Renal cortical epithelial cell (primary cell): ENCODE measurements at places on chromosomes 13 and 19. TPM values are rescaled to one million over a fixed set of nuclear protein-coding genes. Genes with fewer than 3 reads are reported as not detected.

- DNase-seq: no peak
Measured at GRCh38 chr13:91203430-91203829, 144.1 kb upstream of the MIR17HG start.

DNA sequence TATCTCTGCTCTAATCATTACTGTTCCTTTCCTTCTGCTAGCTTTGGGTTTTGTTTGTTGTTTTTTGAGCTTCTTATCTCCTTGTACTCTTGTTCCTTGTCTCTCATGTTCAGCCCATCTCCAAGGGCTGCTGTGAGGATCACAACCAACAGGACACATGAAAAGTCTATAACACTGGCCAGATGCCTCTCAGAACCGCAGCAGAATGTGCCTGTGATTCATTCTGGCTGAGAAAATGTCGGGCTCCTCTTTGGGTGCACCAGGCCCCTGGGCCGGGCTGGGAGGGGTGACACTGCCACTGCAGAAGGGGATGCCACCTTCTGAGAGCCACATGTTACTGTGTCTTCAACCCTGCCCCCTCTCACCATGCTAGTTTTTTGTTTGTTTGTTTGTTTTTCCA is 48.0 kb downstream of the GGACT start:
- no peak for DNase-seq

The OR10H1 gene
- 0.45 and 1.7 TPM in 2 replicates for total RNA-seq

DNA sequence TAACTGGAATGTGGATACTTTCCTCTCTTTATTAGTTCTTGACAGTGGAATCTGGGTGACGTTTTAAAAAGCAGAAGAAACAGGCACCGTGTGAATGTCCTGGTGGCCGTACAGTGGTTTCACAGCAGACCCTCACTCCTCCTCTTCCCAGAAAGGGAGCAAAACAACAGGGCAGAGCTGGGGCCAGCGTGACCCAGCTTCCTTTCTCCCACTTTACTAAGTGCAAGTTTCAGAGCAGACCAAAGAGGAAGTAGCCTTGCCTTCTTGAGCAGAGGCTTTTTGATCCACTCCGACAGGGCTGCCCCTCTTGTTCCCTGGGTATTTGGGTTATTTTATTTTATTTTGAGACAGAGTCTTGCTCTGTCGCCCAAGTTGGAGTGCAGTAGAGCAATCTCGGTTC is 19.6 kb upstream of the C19orf33 start:
- no peak for DNase-seq

- no peak for DNase-seq
Measured at GRCh38 chr19:44752123-44752815, 3.8 kb downstream of the BCL3 start.

DNA sequence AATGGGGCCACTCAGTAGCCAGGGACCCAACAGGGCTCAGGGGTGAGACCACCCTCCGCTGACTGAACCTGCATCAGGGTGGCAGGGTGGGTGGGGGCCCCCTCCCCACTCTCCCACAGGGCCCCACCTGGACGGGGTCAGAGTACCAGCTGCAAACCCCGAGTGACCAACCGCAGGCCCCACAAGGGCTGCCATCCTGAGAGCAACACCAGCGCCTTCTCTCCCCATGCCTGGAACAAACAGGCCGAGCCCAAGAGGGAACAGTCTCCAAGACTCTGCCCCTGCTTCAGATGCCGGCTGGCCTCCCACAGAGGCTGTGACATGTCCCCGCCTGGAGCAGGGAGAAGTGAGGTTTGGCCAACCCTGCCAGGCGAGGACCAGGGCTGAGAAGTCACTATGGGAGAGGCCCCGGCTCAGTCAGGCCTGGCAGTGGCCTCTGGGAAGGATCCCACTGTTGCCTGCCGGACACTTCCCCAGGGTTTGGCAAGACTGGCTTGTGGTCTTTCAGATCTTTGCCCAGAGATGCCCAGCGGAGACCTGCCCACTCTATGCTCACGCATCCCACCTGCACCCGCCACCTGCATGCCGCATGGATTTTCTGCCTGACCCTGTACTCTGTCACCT is 27.2 kb downstream of the MPND start:
- DNase-seq: no peak

GRCh38 chr19:4354282-4354681 is 10.9 kb downstream of the MPND start:
- DNase-seq: no peak
